Hepatocyte (in vitro differentiated cells): ENCODE measurements at places on chromosomes 16 and 17. TPM values are rescaled to one million over a fixed set of nuclear protein-coding genes. Genes with fewer than 3 reads are reported as not detected.

DNA sequence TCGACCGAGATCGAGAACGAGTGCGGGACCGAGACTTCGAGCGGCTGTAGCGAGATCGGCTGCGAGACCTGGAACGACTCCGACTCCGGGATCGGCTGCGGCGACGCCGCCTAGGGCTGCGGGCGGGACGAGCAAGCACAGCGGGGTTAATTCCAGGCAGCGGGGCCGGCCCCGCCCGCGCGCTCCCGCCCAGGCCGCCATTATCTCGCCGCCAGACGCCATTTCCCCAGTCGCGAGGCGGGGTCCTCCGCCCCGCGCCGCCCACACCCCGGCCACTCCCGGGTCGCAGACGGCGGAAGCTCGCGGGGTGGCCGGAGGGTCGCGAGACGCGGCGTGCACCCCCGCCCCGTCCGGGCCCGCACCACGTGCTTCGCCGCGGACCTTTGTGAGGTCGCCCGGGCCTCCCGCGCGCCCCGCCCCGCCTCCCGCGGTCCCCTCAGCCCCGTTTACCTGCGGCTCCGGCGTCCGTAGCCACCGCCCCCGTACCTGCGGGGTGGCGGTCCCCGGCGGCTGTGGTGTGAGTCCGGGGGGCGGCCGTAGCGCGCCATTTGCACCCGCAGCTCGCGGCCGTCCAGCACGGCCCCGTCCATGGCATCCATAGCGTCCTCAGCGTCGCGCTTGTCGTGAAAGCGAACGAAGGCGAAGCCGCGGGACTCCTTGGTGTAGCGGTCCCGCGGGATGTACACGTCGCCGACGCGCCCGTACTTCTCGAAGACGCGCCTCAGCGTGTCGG lies 616 bp downstream of the SRSF2 start:
- peaks cover 28% of the 10 kb centered on the region for H3K4me1 ChIP-seq
- H3K36me3 ChIP-seq, result no peaks in the 10 kb centered on the region
- peak overlapping the region; percentile 83 for H3K4me3 ChIP-seq
- peak overlapping the region; percentile 95 for H3K27ac ChIP-seq

GRCh38 chr16:7443142-7443541 lies 110.5 kb downstream of the RBFOX1 start:
- H3K4me1 ChIP-seq, result no peaks in the 10 kb centered on the region

DNA sequence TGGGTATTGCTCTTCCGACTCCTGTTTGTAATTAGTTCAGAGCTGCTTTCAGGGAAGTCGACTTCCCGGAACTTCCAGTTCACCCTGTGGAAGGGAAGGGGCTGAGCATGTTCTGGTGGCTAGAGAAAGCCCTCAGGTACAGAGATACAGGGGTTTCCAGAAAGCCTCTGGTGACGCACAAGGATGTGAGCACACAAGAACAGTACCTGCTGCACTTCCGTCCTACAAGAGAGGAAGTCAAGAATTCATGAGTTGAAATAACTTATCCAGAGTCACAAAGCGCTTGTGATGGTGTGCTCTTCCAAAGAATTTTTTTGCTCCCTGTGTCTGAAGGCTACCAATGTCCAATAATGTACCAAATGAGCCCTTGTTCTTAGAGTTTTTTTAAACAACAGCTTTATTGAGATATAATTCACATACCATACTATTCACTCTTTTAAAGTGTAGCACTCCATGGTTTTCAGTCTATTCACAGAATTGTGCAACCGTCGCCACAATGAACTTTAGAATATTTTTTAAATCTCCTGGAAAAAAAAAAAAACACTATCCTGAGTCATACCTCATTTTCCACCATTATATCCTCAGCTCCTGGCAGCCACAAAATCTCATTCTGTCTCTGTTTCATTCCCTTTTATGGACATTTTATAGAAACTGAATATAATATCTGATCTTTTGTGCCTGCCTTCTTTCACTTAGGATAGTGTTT lies 327.6 kb downstream of the CDH13 start:
- DNase-seq, result no peak
- no peaks in the 10 kb centered on the region for H3K27me3 ChIP-seq
- no peak overlapping the region for H3K4me3 ChIP-seq
- H3K4me1 ChIP-seq, result no peaks in the 10 kb centered on the region
- H3K27ac ChIP-seq, result no peak overlapping the region

- H3K27ac ChIP-seq, result no peak overlapping the region
- H3K4me1 ChIP-seq, result no peaks in the 10 kb centered on the region
- DNase-seq, result no peak
- H3K36me3 ChIP-seq, result no peaks in the 10 kb centered on the region
Measured at GRCh38 chr16:61890386-61890785, 145.9 kb downstream of the CDH8 start.

- no peak overlapping the region for H3K4me3 ChIP-seq
- DNase-seq, result peak; percentile 21
Measured at GRCh38 chr17:71762526-71762925, 358.3 kb upstream of the SOX9 start.

DNA sequence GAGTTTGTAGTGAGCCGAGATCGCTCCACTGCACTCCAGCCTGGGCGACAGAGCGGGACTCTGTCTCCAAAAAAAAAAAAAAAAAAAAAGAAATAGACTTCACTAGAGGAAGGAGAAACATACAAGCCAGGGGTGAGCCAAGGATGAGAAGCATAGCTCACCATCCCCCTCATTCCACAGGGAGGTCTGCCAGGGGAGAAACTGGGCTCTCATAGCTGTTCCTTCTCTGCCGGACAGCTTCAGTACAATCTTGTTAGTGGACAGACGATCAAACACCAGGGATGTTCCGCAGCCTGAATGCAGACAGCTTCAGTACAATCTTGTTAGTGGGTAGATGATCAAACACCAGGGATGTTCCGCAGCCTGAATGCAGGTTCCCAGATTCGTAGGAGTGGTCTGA lies 509.6 kb downstream of the CDH13 start:
- no peaks in the 10 kb centered on the region for H3K36me3 ChIP-seq
- no peak for DNase-seq
- H3K4me3 ChIP-seq, result no peak overlapping the region
- H3K27ac ChIP-seq, result no peak overlapping the region
- no peaks in the 10 kb centered on the region for H3K4me1 ChIP-seq
- no peaks in the 10 kb centered on the region for H3K27me3 ChIP-seq

The CHST4 gene
- total RNA-seq, result 0.10 and 0.28 TPM in 2 replicates

The BPTF gene
- 46.3 and 51.9 TPM in 2 replicates for total RNA-seq

GRCh38 chr17:57135026-57135788 lies 50.2 kb downstream of the AKAP1 start:
- no peak overlapping the region for H3K4me3 ChIP-seq
- no peak for DNase-seq
- H3K36me3 ChIP-seq, result no peaks in the 10 kb centered on the region
- no peaks in the 10 kb centered on the region for H3K27me3 ChIP-seq

The MT1A gene
- not detected in 2 replicates for total RNA-seq

- DNase-seq, result no peak
- peaks cover 8% of the 10 kb centered on the region for H3K4me1 ChIP-seq
- H3K36me3 ChIP-seq, result no peaks in the 10 kb centered on the region
- no peak overlapping the region for H3K4me3 ChIP-seq
- H3K27ac ChIP-seq, result no peak overlapping the region
Measured at GRCh38 chr17:83196024-83196365, 116.6 kb downstream of the METRNL start.

- no peak for DNase-seq
- H3K36me3 ChIP-seq, result no peaks in the 10 kb centered on the region
- no peak overlapping the region for H3K27ac ChIP-seq
- no peaks in the 10 kb centered on the region for H3K27me3 ChIP-seq
- peaks cover 11% of the 10 kb centered on the region for H3K4me1 ChIP-seq
Measured at GRCh38 chr17:74954665-74955421, 17.7 kb downstream of the HID1 start.

- no peak overlapping the region for H3K4me3 ChIP-seq
- H3K27ac ChIP-seq, result no peak overlapping the region
- H3K36me3 ChIP-seq, result no peaks in the 10 kb centered on the region
- DNase-seq, result no peak
- H3K27me3 ChIP-seq, result no peaks in the 10 kb centered on the region
- no peaks in the 10 kb centered on the region for H3K4me1 ChIP-seq
Measured at GRCh38 chr17:67747681-67748235, 30.0 kb downstream of the NOL11 start.

The CDH13 gene
- total RNA-seq, result 1.5 and 2.7 TPM in 2 replicates

DNA sequence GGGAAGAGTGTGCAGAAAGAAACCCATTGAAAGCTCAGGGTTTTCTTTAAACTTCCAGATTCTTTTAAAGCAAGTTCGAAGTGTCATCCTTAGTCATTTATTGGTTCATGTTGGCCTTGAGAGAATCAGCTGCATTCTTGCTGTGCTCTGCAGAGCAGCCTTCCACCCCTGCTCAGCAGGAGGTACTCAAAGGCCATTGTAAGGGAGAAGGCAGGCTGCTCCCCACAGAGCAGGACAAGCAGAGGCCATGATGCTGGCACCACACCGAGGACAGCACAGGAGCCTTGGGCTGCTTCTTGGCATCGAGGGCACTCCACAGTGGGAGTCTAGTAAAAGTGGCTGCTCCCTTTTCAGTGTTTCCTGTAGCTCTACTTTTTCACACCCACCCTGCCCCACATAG lies 29.6 kb downstream of the NMT1 start:
- H3K36me3 ChIP-seq, result no peaks in the 10 kb centered on the region
- no peak overlapping the region for H3K27ac ChIP-seq
- H3K4me3 ChIP-seq, result no peak overlapping the region
- H3K4me1 ChIP-seq, result peaks cover 16% of the 10 kb centered on the region

The UNC13D gene
- total RNA-seq, result 2.2 and 4.3 TPM in 2 replicates

The TPSG1 gene
- 0.67 and 1.3 TPM in 2 replicates for total RNA-seq

- H3K36me3 ChIP-seq, result no peaks in the 10 kb centered on the region
- no peaks in the 10 kb centered on the region for H3K27me3 ChIP-seq
- no peak for DNase-seq
- H3K4me3 ChIP-seq, result no peak overlapping the region
Measured at GRCh38 chr17:16980813-16981731, 9.2 kb upstream of the TNFRSF13B start.

The MT1F gene
- total RNA-seq, result 3.1 and 7.1 TPM in 2 replicates

DNA sequence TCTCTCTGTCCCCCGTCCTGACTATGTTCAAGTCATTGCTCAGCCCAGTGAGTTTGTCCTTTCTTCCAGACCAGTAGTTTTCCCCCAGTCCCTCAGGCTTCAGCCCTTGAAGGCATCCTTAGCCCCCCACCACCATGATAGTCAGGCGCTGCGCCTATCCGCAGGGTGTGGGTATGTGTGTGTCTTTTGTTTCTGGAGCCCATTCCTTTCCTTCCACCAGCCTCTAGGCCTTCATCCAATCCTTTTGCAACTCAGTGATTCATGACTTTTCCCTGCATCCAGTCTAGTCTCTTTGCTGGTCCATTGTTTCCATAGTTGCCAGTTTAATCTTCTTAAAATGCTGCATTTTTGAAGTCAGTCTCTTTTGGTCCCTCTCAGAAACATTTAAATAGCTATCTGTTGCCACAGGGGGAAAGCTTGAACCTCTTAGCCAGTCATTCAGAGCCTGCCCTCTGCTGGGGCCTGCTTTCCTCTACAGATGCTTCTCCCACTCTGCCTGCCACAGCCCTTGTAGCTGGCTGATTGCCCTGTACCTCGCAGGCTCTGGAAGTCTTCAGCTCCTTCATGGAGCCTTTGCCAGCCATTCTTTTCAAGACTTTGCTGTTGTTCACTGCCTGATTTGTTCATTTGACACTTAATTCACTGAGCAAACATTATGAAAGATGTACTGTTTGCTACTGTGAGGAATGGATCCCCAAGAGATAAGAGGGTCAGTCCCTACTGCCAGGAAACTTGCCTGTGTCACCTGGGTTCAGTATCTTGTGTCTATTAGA lies 55.9 kb upstream of the ADCY7 start:
- H3K4me3 ChIP-seq, result no peak overlapping the region
- DNase-seq, result peak; percentile 91
- H3K4me1 ChIP-seq, result peaks cover 33% of the 10 kb centered on the region
- H3K27me3 ChIP-seq, result no peaks in the 10 kb centered on the region
- H3K27ac ChIP-seq, result peak overlapping the region; percentile 21

DNA sequence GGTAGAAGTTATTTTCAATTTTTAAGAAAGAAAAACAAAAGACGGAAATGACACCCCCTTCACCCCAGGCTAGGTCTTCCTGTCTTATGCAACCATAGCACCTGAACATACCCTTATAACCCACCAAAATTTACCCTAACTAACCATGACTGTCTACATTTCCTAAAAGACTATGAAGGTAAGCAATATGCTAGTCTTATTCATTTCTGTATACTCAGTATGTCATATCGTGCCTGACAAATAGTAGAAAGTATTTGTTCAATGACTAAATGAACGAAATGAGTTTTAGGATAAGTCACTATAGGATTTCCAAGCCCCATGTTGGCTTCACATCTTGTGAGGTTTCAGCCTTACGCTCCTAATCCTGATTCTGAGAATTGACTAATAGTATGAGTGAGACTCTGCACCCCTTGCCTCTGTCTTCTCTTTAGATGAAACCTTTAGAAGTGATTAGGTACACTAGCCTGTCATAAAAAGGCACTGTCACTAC lies 6.5 kb downstream of the ADAT1 start:
- H3K4me1 ChIP-seq, result peaks cover 3% of the 10 kb centered on the region
- H3K4me3 ChIP-seq, result no peak overlapping the region
- no peak overlapping the region for H3K27ac ChIP-seq
- H3K27me3 ChIP-seq, result no peaks in the 10 kb centered on the region
- H3K36me3 ChIP-seq, result no peaks in the 10 kb centered on the region

GRCh38 chr16:11473728-11474127 lies 113.0 kb downstream of the LITAF start:
- no peak overlapping the region for H3K4me3 ChIP-seq
- H3K36me3 ChIP-seq, result no peaks in the 10 kb centered on the region
- H3K4me1 ChIP-seq, result no peaks in the 10 kb centered on the region
- DNase-seq, result no peak
- no peaks in the 10 kb centered on the region for H3K27me3 ChIP-seq

DNA sequence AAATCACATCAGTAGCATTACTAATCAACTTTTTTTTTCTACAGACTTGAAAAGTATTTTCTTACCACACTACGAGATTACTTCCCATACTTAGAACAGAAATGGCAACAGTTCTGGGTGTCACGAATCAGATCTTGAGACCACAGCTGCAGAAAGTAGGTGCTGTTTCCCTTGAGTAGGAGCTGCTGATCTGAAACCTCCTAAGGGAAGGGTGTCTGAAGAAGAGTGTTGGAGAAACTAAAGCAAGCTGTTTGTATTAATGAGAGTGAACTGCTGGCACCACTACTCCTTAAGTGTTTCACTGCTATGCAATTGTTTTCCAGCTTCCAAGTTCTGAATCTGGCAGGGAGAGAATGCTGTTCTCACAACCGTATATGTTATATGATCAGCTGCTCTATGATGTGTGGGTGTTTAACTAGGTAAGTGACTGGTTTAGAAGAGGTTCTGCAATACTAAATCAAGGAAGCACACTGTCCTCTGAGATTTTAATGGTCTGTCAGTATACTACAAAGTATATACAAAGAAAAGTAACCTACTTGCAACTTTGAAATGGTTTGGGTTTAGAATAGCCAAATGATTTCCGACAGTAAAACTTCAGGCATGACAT lies 3.3 kb downstream of the ZNF652 start:
- H3K4me1 ChIP-seq, result peaks cover 37% of the 10 kb centered on the region
- H3K27ac ChIP-seq, result no peak overlapping the region
- no peaks in the 10 kb centered on the region for H3K27me3 ChIP-seq
- H3K4me3 ChIP-seq, result no peak overlapping the region

- no peaks in the 10 kb centered on the region for H3K4me1 ChIP-seq
- no peak overlapping the region for H3K27ac ChIP-seq
- DNase-seq, result no peak
- H3K4me3 ChIP-seq, result no peak overlapping the region
Measured at GRCh38 chr16:35797811-35798210, 2338.4 kb downstream of the TP53TG3F start.
